ENCODE measurements at places on chromosomes 13 and 19.
A peak's percentile ranks its signal among the peaks of the same experiment; 100 is the strongest.

GRCh38 chr13:110445722-110446574, 115.6 kb downstream of the RAB20 start:
- DNase-seq, result no peak

DNA sequence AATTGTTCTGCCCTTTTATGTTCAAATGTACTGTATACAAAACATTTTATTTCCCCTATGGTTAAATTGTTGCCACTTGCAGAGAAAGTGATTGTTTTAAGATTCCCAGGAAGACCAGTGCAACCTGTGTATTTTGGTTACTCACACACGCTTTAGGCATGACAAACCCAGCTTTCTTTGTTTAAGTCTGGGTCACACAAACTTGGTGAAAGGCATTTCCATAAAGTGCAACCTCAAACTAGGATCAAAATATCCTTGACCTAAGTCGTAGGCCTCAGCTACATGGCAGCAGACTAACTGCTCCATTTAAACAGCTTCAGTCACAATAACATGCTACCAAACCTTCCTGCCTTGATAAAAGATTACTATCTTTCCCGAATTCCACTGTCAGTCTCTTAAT, 639.0 kb upstream of the PRR20A start:
- no peak for DNase-seq

GRCh38 chr19:39237200-39238184, 7.3 kb downstream of the IFNL3 start:
- DNase-seq, result peak; percentile 51

GRCh38 chr13:23183292-23183691, 2.5 kb downstream of the SGCG start:
- DNase-seq, result no peak

DNA sequence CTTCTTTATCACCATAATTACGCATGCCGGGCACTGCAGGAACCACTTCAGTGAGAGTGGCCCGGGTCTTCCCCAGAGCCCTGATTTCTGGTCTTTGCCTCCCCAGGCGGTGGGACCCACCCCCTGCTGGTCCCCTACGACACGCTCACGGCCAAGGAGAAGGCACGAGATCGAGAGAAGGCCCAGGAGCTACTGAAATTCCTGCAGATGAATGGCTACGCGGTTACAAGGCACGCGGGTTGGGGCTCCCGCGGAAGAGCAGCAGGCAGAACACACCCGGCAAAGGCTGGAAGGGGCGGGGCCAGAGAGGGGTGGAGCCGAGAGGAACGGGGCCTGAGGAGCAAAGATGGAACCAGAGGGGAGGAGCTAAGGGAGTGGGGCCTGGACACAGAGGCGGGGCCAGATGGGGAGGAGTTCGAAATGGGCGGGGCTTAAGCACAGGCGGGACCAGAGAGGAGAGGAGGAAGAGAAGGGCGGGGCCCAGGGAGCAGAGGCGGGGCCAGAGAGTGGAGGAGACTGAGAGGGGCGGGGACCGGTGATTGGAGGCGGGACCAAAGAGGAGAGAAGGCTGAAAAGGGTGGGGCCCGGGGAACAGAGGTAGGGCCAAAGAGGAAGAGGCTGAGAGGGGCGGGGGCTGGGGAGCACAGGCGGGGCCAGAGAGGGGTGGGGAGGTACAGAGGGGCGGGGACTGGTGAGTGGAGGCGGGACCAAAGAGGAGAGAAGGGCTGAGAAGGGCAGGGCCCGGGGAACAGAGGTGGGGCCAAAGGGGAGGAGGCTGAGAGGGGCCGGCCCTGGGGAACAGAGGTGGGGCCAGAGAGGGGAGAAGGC, 73.4 kb downstream of the RYR1 start:
- peak; percentile 88 for DNase-seq

DNA sequence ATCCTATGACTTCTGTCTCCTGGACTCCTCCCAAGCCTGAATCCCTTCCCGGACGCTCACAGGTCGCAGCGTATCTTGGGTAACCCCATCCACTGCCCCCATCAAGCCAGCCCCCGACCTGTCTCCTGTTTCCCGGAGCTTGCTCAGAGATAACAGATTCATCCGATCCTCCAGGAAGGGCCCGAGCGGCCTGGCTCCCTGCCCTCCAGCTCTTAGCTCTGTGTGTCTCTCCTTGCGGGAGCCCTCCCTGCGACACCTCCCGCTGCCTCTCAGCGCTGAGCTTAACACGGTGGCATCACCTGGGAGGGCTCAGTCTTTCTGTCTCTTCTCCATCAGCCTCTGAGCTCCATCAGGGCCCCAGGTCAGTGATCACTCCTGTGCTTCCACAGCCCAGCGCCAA, 4.3 kb upstream of the TMEM255B start:
- DNase-seq, result no peak

DNA sequence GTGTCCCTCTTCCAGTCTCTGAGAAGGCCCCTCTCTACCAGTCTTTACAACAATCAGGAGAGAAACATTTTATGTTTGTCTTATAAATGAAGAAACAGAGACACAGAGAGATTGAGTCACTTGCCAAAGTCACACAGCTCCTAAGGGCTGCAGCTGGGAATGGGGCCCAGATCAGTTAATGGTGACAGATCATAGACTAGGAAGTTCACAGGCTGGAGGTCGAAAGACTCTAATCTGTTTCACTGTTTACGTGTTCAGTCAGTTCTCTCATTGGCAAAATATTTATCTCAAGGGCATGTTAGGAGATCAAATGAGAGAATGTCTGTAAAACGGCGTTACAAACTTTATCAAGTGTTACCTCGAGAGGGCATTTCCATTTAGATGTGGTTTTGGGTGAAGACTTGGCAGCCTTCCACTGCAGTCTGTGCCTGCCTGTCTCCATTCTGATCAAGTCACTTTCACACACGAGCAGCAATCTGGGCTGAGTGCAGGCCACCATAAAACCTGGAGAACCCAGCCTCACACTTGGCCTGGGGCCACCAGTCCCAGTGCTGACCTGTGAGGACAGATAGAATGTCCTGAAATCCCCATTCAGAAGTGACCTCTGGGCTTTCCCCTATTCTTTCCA, 65.1 kb downstream of the SIAH3 start:
- no peak for DNase-seq

DNA sequence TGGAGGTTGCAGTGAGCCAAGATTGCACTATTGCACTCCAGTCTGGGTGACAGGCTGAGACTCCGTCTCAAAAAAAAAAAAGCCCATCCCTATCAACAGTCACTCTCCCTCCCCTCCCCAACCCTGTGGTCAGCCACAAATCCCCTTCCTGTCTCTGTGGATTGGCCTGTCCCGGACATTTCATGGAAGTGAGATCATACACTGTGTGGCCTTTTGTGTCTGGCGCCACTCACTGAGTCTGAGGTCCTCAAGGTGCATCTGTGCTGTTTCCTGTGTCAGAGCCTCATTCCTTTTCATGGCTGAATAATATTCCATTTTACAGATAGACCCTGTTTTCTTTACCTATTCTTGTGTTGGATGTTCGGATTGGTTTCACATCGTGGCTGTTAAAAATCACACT, 149.5 kb downstream of the PTPRS start:
- no peak for DNase-seq

GRCh38 chr13:68982961-68983619, 1124.5 kb upstream of the ATXN8OS start:
- DNase-seq, result no peak

DNA sequence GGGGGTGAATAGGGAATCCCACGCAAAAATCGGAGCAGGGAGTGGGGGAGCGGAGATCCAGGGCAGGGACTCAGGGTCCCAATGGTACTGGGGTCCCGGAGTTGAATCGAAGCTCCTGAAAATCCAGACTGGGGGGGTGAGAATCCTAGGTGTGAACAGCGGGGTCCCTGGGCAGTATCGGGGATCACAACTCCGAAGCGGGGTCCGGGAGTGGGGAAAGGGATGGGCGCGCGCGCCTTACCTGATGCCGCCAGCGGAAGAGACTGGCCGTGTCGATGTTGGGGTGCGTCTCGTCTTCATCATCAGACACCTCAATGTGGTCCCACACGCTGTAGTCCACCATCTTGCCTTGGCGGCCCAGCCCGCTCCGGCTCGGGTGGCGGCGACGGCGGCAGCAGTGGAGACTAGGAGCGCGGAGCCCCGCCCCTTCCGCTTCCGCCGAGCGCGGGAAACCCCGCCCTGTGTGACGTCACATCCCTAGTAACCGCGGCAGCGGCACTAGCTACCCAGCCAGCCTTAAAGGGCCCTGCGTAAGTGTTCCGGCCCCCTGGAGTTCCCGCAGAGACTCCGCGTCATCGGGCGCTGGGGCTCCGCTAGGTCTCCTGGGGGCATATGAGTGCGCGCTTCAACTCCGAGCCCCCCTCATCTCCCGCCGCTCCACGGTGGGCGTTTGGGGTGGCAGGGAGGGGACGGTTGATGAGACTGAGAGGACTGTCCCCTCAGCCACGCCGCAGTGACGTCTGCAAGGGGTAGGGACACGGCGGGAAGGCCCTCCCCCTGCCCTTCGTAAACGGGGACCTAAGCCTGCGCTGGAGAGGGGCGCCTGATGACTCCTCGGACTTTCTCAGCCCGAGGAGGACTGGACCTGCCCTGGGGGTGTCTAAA, at the start of gene CDC37:
CDC37 (minus strand) TSS at position 406 of the 885 bp plus-strand sequence; CDS start at position 343, 63 bp downstream.
- peak; percentile 98 for DNase-seq

DNA sequence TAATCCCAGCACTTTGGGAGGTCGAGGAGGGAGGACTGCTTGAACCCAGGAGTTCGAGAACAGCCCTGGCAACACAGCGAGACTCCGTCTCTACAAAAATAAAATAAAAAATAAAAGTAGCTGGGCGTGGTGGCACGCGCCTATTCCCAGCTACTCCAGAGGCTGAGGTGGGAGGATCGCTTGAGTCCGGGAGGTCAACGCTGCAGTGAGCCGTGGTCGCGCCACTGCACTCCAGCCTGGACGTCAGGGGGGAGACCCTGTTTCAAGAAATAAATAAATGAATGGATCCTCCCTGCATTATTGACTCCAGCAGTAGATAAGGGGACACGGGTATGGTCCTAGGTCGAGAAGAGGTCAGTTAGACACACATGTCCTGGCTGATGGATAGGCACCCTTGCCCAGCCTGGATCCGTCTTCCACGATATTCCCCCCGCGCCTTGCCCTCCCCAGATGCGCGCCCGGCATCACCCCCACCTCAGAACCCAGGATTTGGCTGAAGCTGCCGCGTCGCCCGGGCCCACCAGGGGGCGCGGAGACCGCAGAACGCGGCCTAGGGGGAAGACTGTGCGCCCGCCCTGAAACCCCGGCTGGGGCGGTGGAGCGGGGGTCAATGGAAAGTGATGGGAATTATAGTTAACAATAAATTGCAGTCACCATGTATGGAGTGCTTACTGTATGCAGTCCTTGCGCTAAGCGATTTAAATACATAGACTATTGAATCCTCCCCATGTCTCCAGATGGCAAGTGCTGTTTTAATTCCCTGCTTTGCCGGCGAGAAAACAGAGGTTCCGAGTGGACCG, 2.1 kb upstream of the HOOK2 start:
- peak; percentile 83 for DNase-seq

DNA sequence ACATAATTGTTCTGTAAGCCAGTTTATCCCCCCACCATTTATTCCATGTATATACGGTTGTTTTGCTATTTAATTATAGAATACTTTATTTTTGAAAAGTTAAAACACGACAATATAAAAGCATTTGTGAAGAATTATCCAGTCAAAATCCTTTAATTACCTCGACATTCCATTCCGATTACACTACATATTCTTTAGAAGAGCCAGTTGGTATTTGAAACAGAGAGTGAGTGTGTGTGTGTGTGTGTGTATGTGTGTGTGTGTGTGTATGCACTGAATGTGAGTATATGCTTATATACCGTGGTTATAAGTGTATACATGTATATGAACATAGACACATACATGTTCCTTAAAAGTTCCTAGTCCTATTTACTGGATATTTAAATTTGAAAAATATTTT, 87.8 kb upstream of the KLF5 start:
- DNase-seq, result no peak

GRCh38 chr19:56133858-56134653, 7.0 kb upstream of the ZNF444 start:
- no peak for DNase-seq

DNA sequence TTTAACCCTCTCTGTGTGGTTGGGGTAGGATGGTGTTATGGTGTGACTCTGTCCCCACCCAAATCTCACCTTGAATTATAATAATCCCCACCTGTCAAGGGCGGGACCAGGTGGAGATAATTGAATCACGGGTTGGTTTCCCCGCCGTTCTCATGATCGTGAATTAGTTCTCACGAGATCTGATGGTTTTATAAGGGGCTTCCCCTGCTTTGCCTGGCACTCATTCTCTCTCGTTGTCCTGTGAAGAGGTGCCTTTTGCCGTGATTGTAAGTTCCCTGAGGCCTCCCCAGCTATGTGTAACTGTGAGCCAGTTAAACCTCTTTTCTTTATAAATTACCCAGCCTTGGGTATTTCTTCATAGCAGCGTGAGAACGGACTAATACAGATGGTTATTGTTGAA, 68.8 kb downstream of the ARHGEF7 start:
- no peak for DNase-seq

DNA sequence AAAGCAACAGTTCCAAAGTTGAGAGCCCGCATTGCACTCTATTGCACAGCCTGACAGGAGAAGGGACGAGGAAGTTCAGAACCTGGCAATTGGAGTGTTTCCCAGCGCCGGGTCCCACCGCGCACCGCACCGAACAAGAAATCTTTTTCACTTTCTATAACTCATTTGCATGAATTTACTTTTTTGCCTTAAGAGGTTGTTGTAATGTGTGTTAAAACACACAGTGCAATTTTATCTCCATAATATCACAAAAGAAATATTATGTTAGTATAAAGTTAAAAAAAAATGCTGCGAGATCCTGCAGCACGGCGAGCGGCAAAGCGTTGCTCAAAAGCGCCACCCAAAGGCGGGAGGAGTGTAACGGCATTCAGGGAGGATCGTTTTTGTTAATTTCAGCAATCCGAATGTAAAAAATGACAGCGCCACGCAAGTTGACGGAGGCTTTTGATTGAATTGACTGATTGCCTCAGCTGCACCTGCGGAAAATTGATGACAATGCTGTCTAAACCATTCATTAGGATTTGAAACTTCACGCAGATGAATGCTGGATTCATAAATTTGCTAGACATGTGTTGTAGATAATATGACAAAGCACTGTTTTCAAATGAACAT, 303.6 kb upstream of the ZNF507 start:
- no peak for DNase-seq

- DNase-seq, result no peak
Observed at GRCh38 chr19:45263013-45263412, 11.9 kb downstream of the MARK4 start.

GRCh38 chr19:3987619-3988371, 2.5 kb upstream of the EEF2 start:
- DNase-seq, result peak; percentile 90

GRCh38 chr13:71290963-71291841, 575.8 kb downstream of the DACH1 start:
- peak; percentile 47 for DNase-seq

DNA sequence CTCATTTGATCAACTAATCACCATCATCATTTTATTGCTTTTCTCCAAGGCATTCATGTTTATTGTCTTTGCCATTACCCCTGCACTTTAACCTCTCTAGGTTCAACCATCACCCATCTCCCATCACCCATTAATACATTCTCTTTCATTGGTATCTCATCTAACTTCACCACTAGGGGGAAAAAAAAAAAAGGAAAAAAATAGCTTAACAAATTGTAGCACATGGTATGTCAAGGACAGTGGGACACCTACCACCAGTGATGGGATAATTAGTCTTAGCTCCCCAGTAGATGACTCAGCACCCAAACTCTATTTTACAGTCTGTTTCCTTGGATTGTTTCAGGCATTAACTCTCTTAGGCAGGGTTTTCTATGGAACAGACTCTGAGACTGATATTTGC, 1770.2 kb upstream of the MIR17HG start:
- no peak for DNase-seq

All from stimulated activated CD4-positive, alpha-beta T cell treated with anti-CD3 and anti-CD28 coated beads, Interleukin-4, amount 100 ng/mL, for 24 hours (primary cell).